SIG-M5 (cell line): ENCODE measurements at places on chromosomes 4 and X.

DNA sequence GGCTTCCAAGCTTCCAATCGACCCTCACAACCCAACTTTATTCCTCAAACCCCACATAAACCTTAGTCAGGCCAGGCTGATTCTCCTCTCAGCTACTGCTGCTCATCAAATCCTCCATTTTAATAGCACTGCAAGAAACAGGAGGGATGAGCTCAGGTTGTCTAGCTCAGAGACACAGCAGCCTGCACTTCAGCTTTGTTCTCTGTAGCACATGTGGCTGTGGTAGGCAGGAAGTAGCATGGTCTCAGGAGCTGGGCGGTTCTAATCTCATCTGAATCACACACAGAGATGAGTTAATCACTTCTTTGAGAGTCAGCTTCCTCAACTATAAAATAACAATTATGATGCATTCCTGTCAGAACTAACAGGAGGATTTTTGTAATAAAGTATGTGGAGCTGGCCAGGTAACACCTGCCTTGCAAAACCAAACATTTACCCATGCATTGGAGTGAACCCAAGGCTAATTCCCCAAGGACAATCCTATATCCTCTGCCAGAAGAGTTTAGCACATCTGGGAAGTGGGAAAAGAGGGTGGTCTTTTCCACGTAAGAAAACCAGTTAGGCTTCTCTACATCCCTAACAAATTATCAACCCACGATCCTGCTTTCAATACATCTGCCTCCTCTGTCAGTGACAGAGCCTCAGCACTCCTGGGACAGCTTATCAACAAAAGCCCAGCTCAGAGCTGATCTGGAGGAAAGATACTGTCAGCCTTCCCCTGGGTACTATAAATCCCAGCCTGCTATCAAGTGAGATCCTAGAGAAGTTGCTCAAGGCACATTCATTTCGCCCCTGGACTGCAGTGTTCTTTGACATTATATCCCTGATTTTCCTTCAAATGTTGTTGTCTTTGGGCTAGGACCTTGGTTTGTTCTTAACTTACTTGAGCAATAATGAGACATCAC, 32.8 kb downstream of the ELOVL6 start:
- no peak for DNase-seq

DNA sequence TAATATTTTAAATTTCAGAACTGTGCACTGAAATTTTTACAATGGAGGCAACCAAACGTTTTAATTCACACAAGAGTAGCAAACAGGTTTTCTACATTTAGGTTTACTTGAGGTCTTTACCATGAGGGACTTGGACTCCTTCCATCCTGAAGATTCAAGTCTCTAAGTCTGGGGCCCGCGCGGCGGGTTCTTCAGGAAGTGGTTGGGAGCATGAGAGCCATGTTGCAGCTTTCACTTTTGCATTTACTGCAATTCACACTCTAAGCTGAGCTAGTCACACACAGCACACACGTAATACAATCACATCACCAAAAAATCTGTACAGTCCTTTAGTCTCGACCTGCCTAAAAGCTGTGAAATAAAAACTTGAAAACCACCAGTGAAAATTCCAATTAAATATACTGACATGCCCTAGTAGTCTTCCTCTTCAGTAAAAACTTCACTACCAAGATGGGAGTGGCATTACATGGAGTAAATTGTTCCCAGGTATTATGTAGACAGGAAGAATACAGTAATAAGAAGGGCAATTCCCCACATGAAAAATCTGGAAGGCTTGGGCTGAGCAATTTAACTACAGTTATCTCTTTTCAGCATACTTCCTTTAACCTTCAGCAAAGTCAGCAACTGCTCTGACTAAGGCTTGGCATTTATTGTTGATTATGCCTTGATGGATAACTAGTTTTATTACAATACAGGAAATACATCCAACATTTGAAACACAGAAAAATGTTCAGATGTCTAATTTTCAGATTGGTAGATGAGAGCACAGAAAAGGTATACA, 571.1 kb upstream of the DIPK2B start:
- DNase-seq = no peak

DNA sequence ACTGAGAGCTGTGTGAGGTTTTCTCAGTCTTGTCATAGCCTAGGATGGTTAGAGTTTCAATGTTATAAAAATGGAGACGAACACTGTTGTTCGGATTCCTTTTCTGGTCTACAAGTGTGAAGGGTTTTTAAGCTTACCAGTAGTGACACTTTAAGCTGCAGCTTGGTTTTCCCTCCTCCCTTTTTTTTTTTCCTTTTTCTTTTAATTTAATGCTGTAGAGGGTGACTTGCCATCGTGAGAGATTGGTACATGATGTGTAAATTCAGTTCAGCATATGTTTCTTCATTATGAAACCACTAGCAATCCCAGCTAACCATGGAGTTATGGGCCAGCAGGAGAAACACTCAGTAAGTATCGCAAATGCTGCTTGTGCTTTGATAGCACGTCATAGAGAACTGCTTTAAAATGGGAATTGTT, 165.0 kb downstream of the RAPGEF2 start:
- DNase-seq = no peak

DNA sequence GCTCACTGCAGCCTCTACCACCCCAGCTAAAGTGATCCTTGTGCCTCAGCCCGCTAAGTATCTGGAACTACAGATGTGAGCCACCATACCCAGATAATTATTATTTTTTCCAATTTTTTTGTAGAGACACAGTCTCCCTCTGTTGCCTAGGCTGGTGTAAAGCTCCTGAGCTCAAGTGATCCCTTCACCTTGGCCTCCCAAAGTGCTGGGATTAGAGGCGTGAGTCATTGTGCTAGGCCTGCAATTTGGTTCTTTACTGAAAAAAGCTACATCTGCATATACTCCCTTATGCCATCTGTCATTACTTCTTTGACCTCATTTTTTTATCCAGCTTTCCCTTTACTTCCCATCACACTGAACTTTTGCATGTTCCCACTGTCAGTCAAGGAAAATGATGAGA, 2012.4 kb upstream of the IGFBP7 start:
- no peak for DNase-seq

GRCh38 chr4:108466936-108467902, 153.2 kb upstream of the RPL34 start:
- no peak for DNase-seq

DNA sequence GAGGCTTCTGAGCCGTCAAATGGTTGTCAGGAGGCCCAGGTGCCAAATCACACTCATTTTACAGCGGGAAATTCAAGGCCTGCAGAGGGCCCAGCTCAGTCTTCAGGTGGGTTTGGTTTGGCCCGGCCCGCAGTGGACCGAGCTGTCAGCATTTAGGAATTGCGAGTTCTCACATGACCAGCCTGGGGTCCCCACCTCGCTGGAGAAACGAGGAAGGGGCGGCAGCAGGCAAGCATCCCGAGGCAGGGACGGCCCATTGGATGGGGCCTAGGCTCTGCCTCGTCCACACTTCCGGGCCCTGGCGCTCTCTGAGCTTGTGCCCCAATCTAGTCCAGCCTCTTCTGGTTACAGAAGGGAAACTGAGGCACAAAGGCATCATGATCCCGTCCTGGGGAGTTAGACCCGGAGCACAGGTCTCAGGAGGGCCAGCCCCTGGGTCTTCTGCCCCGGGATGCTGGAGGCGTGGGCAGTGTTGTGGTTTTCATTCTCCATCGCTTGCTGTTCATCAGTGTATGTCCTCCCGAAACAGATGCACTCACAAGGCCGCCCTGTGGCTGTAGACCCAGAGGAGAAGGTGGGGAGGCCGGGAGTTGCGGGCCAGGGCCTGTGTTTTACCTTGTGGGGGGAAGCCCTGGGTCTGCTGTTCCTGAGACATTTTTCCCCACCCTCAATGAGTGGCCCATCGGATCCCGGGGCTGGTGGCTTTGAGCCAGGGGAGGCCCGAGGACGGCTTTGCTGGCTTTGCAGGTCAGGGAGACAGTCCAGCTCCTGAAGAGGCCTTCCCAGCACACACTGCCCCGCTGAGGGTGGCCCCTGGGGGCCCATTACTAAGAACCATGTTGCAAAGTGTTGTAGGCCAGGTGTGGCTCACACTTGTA, 8.9 kb downstream of the PSAPL1 start:
- DNase-seq = no peak

DNA sequence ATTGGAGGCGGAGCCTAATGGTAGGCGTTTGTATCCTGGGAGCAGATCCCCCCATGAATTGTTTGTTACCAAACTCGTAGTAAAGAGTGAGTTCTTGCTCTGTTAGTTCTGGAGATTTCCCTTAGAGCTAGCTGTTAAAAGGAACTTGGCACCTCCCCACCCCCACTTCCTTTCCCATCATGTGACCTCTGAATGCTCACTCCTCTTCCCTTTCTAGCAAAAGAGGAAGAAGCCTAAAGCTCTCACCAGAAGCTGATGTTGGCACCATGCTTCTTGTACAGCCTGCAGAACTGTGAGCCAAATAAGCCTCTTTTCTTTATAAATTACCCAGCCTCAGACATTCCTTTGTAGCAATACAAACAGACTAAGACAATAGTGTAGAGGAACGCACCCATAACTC, 13.8 kb upstream of the ATOH1 start:
- DNase-seq = no peak

GRCh38 chrX:65600106-65600505, 65.5 kb upstream of the LAS1L start:
- DNase-seq = no peak

GRCh38 chr4:54493862-54494261, 163.9 kb upstream of the KIT start:
- DNase-seq = no peak
